Airway epithelial cell (primary cell): ENCODE measurements at places on chromosomes 6 and 20. TPM values are rescaled to one million over a fixed set of nuclear protein-coding genes. Genes with fewer than 3 reads are reported as not detected.

OR12D2 gene
- total RNA-seq: not detected in 2 replicates

POFUT1 gene
- total RNA-seq: 25.5 and 38.6 TPM in 2 replicates

SLC17A2 gene
- not detected in 2 replicates for total RNA-seq

MYMX gene
- total RNA-seq: 0.21 TPM in 1 of 2 replicates, not detected in the other

ZCCHC3 gene
- 13.0 and 14.3 TPM in 2 replicates for total RNA-seq

SIRPD gene
- not detected in 2 replicates for total RNA-seq

OTOR gene
- not detected in 2 replicates for total RNA-seq

LRP11 gene
- total RNA-seq: 87.3 and 103 TPM in 2 replicates

AVP gene
- not detected in 2 replicates for total RNA-seq

LRRC73 gene
- 0.05 and 0.21 TPM in 2 replicates for total RNA-seq

KIF3B gene
- 11.1 and 14.2 TPM in 2 replicates for total RNA-seq

TRIM31 gene
- total RNA-seq: 0.05 TPM in 1 of 2 replicates, not detected in the other

GRM1 gene
- total RNA-seq: 0.65 TPM in 1 of 2 replicates, not detected in the other

YWHAB gene
- total RNA-seq: 124 and 134 TPM in 2 replicates

CCND3 gene
- 75.5 and 99.1 TPM in 2 replicates for total RNA-seq

SNAP25 gene
- total RNA-seq: 0.33 TPM in 1 of 2 replicates, not detected in the other

MAP3K7 gene
- total RNA-seq: 17.0 and 20.6 TPM in 2 replicates

PEX7 gene
- 11.5 and 16.4 TPM in 2 replicates for total RNA-seq

MLIP gene
- total RNA-seq: 0.63 TPM in 1 of 2 replicates, not detected in the other
